ENCODE measurements at places on chromosomes 5 and 9.

DNA sequence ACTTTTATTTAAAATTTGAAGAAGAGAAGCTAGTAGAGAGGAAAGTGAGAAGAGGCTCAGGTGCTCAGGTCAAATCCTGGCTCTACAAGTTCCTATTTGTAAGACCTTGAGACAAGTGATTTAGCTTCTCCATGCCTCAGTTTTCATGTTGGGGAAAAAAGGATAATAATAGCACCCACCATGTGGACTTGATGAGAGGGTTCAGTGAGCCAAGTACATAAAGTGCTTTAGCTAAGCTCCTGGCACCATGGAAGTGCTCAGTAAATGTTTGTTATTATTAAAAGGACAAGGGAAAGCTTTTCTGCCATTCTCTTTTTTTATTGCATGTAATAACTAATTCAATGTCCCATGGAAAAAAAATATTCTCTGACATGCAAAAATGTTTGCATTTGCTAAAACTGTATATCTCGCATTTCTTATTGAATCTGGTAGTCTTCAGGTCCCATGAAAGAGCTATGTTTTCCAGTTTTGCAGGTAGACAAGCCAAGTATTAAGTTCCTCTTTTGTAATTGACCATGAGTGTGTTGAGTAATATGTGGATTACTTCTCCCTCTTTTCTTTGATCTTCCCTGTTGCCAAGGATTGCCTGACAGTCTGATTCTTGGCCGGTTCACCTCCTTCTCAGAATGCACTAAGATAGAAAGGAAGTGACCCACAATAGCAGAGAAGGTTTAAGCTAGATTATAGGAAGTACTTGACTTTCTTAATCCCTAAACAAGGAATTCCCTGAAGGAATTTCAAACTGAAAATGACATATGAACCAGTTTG lies 45.6 kb upstream of the TRIM32 start:
- DNase-seq: no peak

DNA sequence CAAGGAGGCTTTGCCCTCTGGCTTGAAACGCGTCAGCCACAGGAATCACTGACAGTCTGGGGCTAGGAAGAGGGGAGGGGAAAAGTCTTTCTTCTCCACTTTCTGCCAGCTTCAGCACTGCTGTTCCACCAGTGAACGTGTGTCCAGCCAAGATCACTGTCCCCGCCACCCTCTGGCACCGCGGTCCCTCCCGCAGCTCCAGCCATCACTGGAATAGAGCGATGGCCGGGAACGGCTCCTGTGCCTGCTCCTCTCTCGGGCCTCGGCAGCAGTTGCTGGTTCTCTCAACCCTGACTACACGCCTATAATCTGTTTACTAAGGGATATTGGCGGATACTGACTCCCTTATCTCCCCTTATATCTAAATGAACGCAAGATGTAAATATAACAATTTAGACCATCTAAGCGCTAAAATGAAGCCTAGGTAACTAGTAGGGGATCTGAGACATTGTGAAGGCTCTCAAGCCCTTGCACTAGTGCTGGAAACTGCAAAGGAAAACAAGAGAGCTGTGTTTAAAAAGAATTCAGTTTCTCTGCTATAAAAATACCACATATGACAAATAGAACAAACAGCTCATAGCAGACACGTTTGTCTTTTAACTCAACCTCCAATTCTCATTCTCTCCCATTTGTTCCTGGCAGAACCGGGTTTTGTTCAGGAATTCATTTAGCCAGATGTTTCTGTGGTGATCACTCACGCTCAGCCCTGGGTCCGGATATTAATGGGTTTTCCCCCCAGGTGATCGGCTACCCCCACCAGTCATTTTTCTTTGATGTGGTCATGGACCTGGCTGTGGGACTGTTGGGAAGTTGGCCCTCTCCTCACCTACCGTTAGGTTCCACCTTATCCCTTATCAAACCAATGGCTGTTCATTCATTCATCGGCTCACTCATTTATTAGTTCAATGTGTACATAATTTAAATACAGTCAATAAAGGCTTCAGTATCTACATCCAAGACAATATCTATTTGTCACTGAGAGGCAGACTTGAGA lies 149.8 kb downstream of the MED10 start:
- DNase-seq: no peak

- DNase-seq: no peak
These were observed 473.4 kb downstream of the NTRK2 start for GRCh38 chr9:85142968-85143367.

DNA sequence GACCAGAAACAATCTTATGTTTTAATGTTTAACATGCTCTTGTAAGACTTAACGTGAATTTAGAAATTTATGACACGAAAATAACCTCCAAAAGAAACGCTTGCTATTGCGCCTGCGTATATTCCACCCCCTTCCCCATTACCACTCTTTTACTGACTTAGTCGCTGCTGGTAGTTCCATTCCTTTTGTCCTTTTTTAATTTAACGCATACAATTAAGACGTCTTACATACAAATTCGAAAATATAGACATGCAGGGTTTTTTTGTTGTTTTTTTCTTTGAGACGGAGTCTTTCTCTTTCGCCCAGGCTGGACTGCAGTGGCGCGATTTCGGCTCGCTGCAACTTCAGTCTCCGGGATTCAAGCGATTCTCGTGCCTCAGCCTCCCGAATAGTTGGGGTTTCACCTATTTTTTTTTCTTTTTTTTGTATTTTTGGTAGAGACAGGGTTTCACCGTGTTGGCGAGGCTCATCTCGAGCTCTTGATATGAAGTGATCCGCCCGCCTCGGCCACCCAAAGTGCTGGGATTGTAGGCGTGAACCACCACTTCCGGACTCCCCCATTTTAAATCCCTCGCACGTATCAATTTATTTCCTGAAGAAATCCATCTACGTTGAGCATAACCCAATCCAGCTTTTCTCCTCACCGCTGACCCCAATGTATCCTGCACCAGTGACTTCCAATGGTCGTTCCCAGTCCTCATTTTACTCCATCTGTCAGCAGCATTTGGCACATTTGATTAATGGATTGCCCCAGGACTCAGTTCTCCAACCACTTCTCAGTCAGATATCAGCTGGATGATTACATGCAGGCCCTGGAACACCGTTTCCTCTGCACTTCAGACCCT lies 684 bp upstream of the MED7 start:
- DNase-seq: peak; percentile 18

- DNase-seq: no peak
These were observed 372.6 kb upstream of the PRR16 start for GRCh38 chr5:120091376-120091948.

- no peak for DNase-seq
These were observed 157.2 kb upstream of the PHYKPL start for GRCh38 chr5:178389796-178390195.

- DNase-seq: no peak
These were observed 56.9 kb upstream of the TBC1D2 start for GRCh38 chr9:98312365-98312764.

DNA sequence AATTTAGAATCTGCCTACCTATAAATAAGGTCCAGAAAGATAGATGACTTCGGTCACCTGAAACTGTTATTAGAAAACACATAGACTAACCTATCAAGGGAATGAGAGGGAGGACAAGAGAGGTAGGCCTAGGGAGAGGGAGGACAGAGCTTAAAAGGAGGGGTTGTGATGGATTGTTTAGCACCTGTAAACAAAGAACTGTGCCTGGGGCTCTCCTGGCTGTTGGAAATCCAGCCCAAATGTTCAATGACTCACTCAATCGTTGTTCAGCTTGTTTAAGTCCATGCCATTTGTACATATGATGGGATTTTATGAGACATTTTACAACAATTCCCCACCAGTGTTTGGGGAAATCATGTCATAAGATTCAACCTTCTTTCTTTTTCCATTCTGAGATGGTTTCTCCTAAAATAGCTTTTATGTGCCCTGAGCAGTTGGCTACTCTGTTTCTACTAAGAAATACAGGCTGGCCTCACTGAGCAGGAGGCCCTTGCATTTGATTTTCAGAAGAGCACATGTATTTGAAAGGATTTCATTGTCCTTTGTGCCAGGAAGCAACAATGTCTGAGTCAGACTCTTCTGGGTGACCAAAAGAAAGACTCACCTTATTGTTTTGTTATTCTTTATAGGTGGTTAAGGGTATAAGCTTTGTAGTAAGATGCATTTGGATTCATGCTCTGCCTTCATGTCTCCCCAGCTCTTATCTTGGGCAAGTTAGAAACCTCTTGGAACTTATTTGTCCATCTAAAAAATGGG lies 48.2 kb upstream of the GPR151 start:
- no peak for DNase-seq

- DNase-seq: no peak
These were observed 73.1 kb downstream of the TMEM232 start for GRCh38 chr5:110653231-110653970.

GRCh38 chr9:118829334-118829733 lies 539.9 kb downstream of the BRINP1 start:
- DNase-seq: no peak

- DNase-seq: no peak
These were observed 16.3 kb downstream of the ADAM19 start for GRCh38 chr5:157559301-157559700.

DNA sequence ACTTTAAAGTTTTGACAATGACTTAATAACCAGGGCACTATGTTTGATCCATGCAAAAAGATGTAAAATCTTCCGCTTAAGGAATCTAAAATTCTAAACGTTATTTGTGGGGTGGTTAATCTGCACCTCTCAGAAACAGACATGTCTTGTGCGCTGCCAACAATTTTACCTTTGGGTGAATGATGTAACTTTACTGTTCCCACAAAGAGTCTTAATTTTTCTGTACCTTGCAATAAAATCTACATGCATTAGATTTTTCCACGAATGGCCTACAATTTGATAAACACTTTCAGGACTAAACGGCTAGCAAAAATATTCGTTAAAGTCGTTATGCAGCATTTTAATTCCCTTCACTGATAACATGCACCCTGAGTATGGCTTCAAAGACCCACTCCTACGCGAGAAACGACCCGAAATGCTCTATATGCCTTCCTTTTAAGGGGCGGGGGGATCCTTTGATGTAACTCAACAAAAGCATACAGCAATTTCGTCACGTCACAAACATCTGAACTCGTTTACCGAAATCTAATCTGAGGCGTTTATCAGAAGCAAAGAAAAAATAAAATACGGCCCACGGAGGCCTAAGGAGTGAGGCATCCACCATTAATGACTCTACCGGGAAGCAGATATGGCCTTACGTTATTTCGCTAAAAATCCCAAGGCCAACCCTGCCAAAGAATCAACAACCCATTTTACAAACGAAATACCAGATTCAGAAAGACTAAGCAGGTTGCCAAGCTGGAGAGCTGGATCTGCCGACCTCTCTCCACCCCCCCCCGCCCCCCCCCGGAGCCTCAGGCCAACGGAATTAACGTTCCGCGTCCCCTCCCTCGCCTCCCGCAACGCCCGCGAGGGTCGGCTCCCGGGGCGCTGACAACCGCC lies 621 bp downstream of the AK6 start:
- peak; percentile 8 for DNase-seq

- DNase-seq: no peak
These were observed 276.6 kb downstream of the ASTN2 start for GRCh38 chr9:117138231-117138630.

DNA sequence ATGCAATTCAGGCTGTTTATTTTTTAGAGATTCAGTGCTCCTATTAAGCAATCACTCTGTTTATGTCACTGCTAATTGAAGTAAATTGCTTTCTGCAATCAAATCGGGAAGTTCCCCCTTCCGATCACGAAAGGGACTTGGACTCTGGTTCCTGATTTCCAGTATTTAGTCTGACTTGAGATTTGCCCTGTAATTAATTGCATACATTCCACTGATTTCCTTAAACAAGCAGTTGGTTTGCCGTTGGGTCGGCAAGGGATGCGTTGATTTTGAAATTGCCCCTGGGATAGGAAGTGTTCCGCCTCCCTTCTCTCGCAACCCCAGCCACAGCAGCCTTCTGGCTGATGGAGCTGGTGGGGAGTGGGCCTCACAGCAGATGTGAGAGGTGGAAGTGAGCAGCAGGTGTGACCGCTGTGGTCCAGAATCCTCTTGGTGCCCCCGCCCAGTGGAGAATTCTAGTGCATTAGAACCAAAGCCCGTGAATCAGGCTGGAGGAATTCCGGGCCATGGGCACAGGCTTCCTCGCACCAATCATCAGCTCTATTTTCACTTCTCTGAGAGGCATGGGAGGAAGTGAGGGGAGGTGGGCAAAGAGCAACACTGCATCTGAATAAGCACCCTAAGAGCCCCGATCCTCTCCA lies 102.5 kb downstream of the SPRY4 start:
- DNase-seq: no peak

GRCh38 chr5:173764332-173765028 lies 123.7 kb upstream of the CPEB4 start:
- no peak for DNase-seq

DNA sequence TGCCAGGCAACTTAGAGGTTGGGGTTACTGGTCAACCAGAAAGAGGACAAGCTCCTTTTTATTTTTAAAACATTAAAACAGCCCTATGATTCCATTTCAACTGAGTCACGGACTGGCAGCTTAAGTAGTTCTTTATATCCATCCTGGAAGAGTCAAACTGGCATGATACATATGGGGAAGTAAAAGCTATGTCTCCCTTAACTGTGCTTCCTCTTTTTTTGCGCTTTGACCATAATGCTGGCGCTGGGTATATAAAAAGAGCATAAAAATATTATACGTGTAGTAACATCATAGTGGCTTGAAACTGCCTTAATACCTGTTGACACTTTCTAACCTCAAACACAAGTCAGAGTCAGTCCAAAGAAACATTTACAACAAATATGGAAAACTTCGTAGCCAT lies 274.4 kb downstream of the CSNK1G3 start:
- no peak for DNase-seq

DNA sequence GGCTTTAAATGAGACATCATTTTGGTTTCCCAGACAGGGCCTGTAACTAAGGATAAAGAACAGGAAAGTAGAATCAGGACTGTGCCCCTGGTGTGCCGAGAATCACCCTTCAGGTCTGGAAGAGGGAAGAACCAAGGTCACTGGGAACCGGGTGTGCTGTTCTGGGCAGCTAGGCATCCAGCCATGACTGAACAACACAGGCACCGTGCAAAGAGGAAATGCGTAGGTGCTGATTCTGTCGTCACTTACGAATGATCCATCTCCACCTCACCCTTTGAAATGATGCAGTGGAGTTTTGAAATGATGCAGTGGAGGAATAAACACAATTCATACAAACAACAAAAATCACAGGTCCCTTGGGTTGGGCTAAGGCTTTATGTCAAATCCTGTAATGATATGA lies 64.4 kb downstream of the MAP1B start:
- no peak for DNase-seq
